BJ (cell line): ENCODE measurements at places on chromosomes 12 and 14. TPM values are rescaled to one million over a fixed set of nuclear protein-coding genes. Genes with fewer than 3 reads are reported as not detected.

GRCh38 chr12:25677232-25677937, 124.3 kb upstream of the LMNTD1 start:
- DNase-seq: no peak

- DNase-seq: no peak
These were observed 4.9 kb upstream of the WIF1 start for GRCh38 chr12:65125975-65126374.

The SOX5 gene
- 0.13 and 0.16 TPM in 2 replicates for polyA plus RNA-seq

DNA sequence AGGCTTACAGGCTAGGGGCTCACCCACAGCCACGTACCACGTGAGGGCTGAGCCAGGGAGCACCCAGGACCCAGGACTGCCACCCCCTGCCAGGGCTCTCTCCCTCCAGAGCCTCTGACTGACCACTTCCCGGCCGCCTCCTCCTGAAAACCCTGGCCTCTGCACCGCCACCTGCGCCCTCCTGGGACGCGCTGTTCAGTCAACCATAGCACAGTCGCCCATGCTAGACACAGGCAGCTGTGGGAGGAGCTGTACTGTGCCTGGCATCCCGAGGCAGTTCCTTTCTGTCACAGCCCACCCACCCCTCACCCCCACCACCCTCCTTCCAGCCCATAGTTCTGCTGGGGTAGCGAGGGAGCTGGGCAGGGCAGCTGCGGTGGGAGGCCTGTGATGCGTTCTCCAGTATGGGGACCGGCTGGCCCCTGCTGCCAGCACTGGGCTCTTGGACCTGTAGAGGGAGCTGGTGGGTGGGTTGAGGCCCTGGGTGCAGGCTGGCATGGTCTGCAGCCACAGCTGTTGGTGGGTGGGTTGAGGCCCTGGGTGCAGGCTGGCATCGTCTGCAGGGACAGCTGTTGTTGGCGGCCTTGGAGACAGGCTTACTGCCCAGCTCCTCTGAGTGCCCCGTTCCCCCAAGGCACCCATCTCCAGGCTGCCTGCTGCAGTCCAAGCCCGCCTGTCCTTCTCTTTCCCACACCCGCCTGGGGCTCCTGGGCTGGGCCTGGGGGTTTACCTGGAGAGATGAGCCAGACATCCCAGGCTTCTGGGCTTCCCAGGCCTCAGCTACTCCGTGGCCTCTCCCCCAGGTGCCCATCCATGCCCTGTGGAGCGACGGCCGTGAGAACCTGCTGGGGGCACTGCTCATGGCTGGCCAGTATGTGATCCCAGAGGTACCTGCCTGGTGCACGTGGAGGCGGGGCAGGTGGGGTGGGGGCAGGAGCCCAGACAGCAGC, 11.5 kb downstream of the ASPG start:
- DNase-seq: no peak

- DNase-seq: no peak
These were observed 11.3 kb upstream of the KCNMB4 start for GRCh38 chr12:70354787-70355186.

DNA sequence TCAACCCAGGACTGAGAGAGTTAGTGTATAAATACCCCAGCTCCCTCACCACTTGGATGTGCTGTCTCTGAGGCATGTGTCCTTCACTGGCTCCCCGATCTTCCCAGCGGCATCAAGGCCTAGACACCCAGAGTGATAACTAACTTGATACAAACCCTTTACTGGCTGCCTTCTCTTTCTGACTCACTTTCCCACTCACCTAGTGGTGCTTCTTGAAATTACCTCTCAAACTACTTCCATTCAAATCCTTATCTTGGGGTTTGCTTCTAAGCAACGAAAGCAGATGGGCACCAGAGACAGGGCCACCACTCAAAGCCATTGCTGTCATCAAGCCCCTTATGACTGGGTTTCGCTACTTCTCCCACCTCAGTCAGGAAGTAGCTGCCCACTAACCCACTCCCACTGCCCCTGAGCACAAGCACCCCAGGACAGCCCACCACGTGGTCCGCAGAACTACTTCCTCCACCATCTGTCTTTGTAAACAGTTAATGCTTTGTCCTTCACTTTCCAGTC, 17.2 kb downstream of the ZFP36L1 start:
- no peak for DNase-seq

The IFI27 gene
- polyA plus RNA-seq: 4.1 and 6.5 TPM in 2 replicates

GRCh38 chr12:60195483-60195882, 599.7 kb downstream of the SLC16A7 start:
- no peak for DNase-seq

The OTX2 gene
- polyA plus RNA-seq: not detected in 2 replicates

- DNase-seq: no peak
These were observed 7.4 kb upstream of the TMEM132C start for GRCh38 chr12:128259556-128260070.

- no peak for DNase-seq
These were observed 141.6 kb upstream of the CPSF6 start for GRCh38 chr12:69097619-69098368.

DNA sequence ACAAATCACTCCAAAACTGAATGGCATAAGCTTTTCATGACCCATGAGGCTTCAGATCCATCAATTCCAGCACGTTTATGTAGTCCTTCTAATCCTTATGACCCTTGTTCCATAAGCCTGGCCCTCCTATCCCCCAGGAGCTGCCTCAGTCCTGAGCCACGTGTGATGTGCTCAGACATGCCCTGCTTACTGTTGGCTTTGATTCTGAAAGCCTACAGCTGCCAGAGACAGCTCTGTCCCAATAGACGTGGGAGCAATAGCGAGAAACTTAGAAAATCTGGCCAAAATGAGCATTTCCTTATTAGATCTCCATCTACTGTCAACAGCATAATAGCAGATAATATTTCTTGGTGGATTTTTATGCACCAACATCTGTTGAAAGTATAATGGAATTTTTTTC, 33.2 kb downstream of the DUSP6 start:
- no peak for DNase-seq

GRCh38 chr12:37565112-37565511, 751.5 kb upstream of the ALG10B start:
- DNase-seq: no peak

GRCh38 chr14:54554401-54554800, 12.5 kb upstream of the SAMD4A start:
- DNase-seq: no peak

DNA sequence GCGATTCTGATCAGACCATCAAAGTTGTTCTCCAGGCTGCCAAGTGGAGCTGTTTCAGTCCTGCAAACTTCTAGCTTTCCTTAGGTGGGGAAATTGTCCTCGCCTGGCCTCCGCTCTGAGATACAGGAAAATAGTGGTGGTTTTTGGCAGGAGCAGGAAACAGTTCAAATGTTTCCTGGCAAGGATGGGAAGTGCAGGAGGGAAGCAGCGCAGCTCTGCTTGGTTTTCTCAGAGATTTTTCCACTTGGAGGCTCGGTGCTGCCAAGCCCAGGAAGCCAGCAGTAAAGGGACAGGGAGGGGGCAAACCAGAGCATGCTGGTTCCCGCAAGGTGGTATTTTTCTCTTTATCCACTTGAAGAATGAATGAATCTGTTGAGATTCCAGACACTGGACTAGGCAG, 17.0 kb downstream of the TMEM63C start:
- no peak for DNase-seq

The LRRC10 gene
- not detected in 2 replicates for polyA plus RNA-seq

DNA sequence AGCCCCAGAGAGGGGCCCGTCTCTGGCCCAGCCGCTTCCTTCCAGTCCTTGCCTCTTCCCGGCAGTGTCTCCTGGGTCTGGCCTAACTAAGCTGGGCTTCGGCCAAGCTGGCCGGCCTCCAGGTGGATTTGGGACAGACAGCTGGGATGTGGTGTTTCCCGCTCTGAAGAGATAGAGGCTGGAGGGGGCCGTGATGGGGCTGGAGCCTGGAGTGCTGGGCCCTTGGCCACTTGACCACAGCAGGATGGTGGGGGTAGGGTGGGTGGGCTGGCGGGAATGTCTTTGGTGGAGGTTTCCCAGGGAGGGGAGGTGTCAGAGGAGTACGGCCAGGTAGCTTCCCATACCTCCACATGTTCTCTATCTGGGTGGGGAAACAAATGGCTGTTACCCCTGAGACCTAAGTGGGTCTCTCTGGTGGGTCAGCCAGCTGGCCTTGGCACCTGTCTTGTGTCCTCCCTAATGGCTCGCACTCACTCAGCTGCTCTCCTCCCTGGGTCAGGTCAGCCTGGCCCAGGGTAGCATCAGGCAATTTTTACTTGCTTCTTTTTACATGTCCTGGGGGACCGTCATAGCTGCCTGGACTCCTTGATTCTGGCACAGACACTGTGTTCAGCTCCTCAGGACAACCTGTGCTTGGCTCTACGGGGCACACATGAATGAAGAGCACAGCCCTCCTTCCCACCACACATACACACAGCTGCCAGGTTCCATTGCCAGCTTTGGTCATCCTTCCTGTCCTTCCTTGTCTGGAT, 19.8 kb upstream of the PGF start:
- DNase-seq: no peak

DNA sequence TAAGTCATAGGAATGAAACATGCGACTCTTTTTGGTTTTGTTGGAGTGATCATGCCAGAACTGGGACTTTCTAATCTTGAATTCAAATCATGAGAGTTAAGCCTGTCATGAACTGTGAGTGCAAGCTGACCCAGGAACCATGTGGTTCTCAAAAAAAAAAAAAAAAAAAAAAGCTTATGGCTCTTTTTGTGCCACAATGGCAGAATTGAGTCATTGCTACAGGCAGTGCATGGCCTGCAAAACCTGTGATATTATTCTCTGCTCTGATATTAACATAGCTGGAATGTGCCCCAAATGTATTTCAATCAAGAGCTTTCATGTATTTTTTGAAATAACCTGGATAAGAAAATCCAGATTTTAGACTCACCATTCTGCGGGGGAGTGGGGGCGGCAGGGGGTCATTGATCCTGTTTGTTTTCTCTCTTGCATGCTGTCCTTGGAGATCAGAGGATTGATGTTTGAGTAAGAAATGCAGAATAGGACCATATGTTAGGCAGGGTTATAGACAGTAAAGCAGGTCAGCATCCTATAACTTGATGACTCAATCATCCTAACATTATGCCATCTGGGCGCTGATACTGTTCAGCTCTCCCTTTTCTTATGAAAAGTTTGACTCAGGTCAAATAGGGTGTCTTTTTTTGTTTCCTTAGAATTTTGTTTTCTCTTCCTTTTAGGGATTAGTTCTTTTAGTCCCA, 797.4 kb downstream of the DIO2 start:
- no peak for DNase-seq

GRCh38 chr12:64127811-64128210, 94.3 kb downstream of the KICS2 start:
- DNase-seq: no peak

- DNase-seq: no peak
These were observed 77.6 kb upstream of the TMEM260 start for GRCh38 chr14:56501909-56502530.

The GALNT16 gene
- polyA plus RNA-seq: 1.4 and 1.7 TPM in 2 replicates

GRCh38 chr12:66066137-66066928, 64.2 kb downstream of the LLPH start:
- no peak for DNase-seq

GRCh38 chr14:55693904-55694303, 113.9 kb downstream of the KTN1 start:
- DNase-seq: no peak

The TOMM20L gene
- polyA plus RNA-seq: not detected in 2 replicates

- no peak for DNase-seq
These were observed 7.5 kb upstream of the IFT81 start for GRCh38 chr12:110116623-110117022.

GRCh38 chr12:45928309-45928708, 62.1 kb downstream of the SCAF11 start:
- no peak for DNase-seq

- DNase-seq: no peak
These were observed 86.6 kb downstream of the CDK17 start for GRCh38 chr12:96313606-96314005.

DNA sequence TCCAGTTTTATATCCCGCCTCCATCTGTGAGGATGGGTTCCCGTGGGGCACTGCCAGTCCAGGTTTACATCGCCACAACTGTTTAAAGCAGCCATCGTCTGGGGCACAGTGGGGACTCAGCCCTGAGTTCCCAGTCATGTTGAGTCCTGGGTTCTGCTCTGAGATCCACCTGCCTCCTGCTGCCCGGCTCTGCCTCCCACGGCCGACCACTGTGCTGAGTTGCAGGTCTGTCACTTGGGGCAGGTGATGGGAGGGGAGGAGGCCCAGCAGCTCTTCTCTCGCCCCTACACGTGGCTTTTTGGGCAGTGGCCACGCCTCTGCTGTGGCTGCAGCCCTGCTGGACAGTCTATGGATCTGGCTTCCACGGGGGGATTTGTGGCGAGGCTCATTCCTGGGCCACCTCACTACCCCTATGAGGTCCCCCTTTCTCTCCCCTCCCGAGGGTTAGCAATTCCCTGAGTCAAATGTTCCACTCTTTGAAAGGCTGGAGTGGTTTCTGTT, 143.0 kb downstream of the ADGRD1 start:
- DNase-seq: no peak

DNA sequence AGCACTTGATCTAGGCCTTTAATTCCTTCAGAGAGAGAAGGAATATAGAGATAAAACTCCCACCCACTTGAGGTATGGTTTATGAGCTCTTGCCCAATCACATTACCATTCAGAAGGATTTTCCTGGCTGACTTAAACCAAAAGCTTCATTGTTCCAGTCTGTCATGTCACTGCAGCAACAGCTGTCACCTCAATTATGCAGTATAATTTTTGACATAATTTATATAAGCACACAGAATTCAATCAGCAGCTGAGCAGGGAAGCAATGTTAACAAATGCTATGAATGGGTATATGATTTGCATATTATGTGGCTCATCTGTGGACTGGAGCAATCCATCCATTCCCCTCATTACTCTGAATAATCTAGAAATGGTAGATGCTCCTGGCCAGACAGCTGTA, 40.3 kb downstream of the CBX5 start:
- DNase-seq: no peak

The SERPINA5 gene
- 0.09 and 0.12 TPM in 2 replicates for polyA plus RNA-seq

DNA sequence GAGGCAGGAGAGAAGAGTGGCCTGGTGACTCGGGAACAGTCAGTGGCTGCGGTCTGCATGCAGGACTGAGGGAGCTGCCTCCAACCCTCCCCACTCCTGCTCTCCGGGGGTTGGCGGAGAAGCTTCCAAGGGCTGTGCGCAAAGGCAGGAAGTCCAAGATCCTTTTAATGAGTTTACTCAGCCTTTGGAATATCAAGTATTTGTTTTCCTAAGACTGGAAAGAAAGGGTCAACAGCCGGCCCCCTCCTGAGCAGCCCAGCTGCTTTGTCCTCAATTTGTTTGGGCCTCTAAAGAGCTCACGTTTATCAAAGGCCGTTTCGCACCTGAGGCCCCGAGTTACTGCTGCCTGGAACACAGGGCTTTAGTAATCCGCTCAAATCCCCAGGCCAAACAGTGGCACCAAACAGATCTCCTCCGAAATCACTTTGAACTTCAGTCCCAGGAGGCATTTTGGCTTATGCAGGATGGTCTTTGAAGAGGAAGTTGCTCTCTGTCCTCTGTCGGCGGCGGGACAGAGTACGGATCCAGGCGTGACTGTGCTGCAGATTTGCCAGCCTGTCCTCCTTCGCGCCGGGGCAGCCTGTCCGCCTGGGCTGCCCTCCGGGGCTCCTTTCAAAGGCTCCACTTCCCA, 117.2 kb upstream of the FZD10 start:
- DNase-seq: no peak

The LPAR5 gene
- polyA plus RNA-seq: 0.05 TPM in 1 of 2 replicates, not detected in the other
